ENCODE measurements at places on chromosomes 4 and X.

DNA sequence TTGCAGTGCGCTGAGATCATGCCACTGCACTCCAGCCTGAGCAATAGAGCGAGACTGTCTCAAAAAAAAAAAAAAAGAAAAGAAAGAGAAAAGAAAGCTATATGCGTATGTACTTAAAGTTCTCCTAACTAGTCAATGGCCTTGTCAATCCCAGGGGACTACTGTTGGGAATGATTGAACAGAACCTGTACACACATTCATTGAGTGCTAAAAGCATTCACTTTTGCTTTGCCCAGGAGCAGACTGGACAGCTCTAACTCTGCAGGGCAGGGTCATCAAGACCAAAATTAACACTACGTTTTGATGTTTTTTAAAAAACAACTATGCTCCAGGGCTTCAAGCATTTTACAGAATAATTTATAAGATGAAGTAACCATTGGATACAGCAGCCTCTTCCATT, 106.2 kb downstream of the FNIP2 start:
- no peak for DNase-seq

DNA sequence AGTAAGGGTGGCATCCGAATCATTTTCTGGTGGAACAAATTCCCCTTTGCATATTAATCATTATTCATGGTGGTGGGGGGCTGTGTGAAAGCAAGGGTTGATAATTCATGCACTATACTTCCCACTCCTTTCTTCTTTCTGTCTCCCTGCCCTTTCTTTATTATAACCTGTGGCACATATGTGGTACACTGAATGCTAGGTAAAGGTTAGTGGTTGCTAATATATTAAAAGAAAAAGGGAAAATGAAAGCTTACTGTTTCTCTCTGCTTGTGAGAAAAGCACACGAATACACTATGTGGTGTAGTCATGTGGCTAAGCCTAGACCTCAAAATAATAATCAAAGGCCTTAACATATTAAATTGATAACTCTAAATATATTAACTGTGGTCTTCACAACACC, 178.4 kb upstream of the RPS6KA3 start:
- no peak for DNase-seq

GRCh38 chr4:76626686-76627465, 191.8 kb downstream of the SHROOM3 start:
- DNase-seq = no peak

GRCh38 chr4:16259889-16260246, 33.6 kb upstream of the TAPT1 start:
- no peak for DNase-seq

GRCh38 chr4:117455088-117455487, 369.7 kb upstream of the TRAM1L1 start:
- no peak for DNase-seq

- no peak for DNase-seq
These were observed 85.4 kb upstream of the GIMD1 start for GRCh38 chr4:106454021-106454420.

DNA sequence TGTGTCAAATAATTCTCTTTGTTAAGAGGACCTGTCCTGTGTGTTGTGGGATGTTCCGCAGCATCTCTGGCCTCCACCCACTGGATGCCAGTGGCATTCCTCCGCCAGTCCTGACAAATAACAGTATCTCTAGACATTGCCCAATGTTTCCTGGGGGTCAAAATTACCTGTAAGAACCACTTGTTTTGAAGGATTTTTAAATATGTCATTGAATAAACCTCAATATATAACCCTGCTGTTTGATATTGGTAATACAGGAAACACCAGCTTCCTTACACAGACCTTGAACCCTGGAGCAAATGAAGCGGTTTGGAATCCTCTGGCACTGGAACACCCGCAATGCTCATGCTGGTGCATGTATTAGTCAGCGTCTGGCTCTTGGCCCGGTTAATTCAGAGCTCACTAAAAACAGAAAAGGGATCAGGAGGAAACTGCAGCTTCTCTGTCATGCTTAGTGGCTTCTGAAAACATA, 101.3 kb downstream of the TBL1X start:
- DNase-seq = peak; percentile 67

DNA sequence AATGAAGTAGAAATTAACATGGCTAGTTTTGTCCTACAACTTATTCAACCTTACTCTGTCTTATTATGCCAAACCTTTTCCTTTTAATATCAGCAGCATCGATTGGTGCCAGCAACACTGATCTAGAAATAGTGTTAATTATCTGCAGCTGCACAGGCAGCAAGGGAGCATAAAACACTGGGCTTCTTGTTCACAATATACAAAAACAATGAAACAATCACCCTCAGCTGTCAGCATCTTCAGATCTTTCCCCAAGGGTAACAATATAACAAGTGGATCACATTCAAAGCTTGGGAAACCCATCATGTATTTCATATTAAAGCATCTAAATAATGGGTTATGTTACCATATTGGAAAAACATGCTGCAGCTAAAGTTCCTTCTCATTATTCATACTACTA, 238.1 kb downstream of the SPOCK3 start:
- no peak for DNase-seq

- peak; percentile 14 for DNase-seq
These were observed 318.1 kb upstream of the CASK start for GRCh38 chrX:42241421-42241820.

DNA sequence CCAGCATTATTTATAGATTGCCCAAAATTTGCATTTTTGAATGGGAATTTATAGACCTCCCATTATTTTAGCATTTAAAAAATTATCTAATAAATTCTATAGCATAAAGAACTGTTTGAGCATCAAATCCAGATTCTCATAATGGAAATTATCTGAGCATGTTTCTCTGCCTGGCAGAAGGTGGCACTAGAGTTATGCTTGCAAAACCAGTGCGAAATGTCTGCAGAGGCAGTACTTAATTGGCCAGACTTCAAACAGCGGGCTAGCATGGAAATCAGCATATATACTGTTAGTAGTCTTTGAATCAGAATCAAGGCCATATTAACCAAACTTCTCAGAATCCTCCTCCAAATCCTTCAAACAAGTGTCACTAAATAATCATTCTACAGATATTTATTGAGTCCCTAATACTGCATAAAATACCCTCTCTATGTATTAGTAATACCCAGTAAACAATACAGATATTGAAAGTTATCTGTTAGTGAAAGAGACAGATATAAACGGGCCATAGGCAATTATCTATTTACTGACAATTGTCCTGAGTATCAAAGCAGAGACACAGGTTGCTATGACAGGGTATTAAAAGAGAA, 78.7 kb upstream of the DCLK2 start:
- DNase-seq = peak; percentile 69

GRCh38 chr4:121164291-121164690, at the start of gene TNIP3:
Gene TNIP3 (minus strand): TSS chr4:121164321. CDS start chr4:121164125, 196 bp downstream.
- no peak for DNase-seq

Data from AG20443 (cell line).